ENCODE measurements at places on chromosomes 5 and 9. TPM values are rescaled to one million over a fixed set of nuclear protein-coding genes. Genes with fewer than 3 reads are reported as not detected.

The NPDC1 gene
- 83.0 TPM for total RNA-seq

The CARD9 gene
- 0.85 TPM for total RNA-seq

The SPATA9 gene
- total RNA-seq: 0.13 TPM

The GRIA1 gene
- total RNA-seq: not detected

The CCNO gene
- 8.6 TPM for total RNA-seq

The KCNIP1 gene
- not detected for total RNA-seq

The SLC34A3 gene
- 0.07 TPM for total RNA-seq

The FBLL1 gene
- not detected for total RNA-seq

The LPCAT1 gene
- 167 TPM for total RNA-seq

The AIF1L gene
- total RNA-seq: 1.3 TPM

The FCN2 gene
- total RNA-seq: not detected

The PLEKHG4B gene
- 0.56 TPM for total RNA-seq

The HNRNPH1 gene
- total RNA-seq: 533 TPM

The PHF24 gene
- total RNA-seq: 0.07 TPM

The PCDHB1 gene
- not detected for total RNA-seq

The LSM11 gene
- total RNA-seq: 3.1 TPM

The SNCAIP gene
- total RNA-seq: not detected

The PHYHD1 gene
- 0.17 TPM for total RNA-seq

The PCDHGA8 gene
- total RNA-seq: not detected

The HMMR gene
- total RNA-seq: 31.8 TPM

The NKD2 gene
- total RNA-seq: 13.3 TPM

The EQTN gene
- total RNA-seq: not detected

The CCDC69 gene
- 2.4 TPM for total RNA-seq

The BHMT gene
- total RNA-seq: not detected

The IL3 gene
- not detected for total RNA-seq

The RNF180 gene
- total RNA-seq: 0.60 TPM

The CCL28 gene
- 0.31 TPM for total RNA-seq

The NR2F1 gene
- total RNA-seq: 5.2 TPM

The PRKAA1 gene
- total RNA-seq: 64.0 TPM

The PCDHA10 gene
- 0.06 TPM for total RNA-seq
